ENCODE measurements at places on chromosomes 4 and X.

DNA sequence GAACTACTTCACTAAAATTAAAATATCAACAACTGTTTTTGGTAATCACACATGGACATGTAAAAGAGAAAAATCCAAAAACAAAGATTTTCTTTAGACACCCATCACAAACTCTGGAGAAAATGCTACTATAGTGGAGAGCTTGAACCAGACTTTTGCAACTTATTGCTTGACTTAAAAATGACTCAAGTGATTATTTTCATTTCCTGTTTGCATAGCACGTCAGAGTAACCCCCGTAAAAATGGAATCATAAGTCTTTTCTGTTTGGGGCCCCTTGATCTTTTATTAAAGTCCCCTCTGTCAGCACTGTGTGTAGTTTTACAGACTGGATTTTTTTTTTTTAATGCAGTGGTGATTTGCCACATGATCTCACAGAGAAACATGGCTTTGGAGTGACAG is 79.5 kb downstream of the PRKG2 start:
- DNase-seq: no peak

GRCh38 chr4:3065551-3065950 is 8.8 kb downstream of the HTT-AS start:
- no peak for DNase-seq

- DNase-seq: no peak
Observed at GRCh38 chrX:13000301-13000811, 25.4 kb downstream of the TMSB4X start.

DNA sequence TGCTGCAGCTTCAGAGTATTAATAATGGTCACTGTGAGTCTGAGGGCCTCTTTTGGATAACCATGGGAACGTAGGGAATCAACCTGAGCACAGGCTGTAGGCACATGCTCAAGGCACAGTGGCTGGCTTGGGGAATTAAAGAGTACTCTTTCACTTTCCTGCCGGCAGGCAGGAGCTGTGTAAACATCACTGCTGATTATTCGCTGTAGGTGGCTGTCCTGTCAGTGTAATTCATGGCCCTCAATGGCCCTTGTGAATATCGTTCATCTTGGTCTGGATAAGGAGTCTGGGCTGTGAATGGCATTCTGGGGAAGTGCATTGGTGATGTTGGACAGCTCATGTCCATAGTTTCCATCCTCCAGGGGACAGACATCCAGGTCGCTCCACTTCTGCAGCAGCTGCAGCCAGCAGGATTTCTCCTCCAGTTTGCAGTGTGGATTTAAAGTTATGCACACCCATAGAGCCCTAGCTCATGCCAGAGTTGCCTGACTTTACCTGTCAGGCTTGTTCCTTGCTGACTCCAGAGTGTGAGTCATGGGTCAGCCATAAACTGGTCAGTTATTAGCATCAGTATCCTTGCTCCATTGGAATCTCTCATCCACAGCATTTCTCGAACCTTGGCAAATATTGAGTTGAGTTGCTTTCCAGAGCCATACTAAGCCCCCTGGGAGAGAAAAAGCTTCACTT is 43.0 kb downstream of the C4orf33 start:
- DNase-seq: no peak

- DNase-seq: no peak
Observed at GRCh38 chr4:143489106-143489505, 24.4 kb upstream of the SMARCA5 start.

Measured in T1000 (cell line).